ENCODE measurements at places on chromosomes 1 and 21.

GRCh38 chr1:30386156-30386926, 337.0 kb downstream of the MATN1 start:
- no peak for DNase-seq

- DNase-seq = no peak
Observed at GRCh38 chr1:108819878-108820277, 37.0 kb downstream of the AKNAD1 start.

DNA sequence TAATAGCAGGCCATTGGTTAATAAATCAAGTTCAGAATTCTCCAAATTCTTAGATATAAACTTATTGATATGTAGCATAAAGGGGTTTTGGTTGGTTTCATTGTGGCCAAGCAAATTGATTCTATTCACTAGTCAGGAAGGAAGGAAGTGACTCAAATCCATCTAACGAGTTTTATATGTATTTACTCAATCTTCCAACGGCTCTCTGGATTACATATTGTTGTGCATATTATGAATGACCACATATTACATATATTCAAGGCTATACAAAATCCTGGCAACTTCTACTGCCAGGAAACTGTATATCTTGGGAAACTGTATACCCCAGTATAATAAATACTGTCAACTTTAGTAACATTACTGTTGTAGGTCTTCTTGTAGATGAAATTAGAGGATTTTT, 20.1 kb upstream of the PDE4B start:
- no peak for DNase-seq

- no peak for DNase-seq
Observed at GRCh38 chr1:56758794-56759193, 60.4 kb downstream of the FYB2 start.

DNA sequence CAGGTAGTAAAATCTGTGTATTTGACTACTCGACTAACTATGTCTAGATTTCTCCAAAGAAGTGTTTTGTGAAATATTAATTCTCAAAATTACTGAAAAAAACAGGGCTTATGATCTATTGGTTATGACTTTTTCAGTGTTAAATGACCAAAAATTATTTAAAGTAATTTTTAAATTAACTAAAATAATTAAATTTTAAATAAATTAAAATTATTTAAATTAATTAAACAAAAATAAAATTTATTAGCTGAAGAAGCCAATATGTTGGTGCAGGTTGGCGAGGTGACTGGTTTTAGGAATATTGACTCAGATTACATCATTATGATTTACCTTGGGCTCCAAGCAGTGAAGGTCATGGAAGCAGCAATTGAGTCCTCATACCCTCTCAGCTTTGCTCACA, 483.2 kb downstream of the PTPRC start:
- DNase-seq = no peak

DNA sequence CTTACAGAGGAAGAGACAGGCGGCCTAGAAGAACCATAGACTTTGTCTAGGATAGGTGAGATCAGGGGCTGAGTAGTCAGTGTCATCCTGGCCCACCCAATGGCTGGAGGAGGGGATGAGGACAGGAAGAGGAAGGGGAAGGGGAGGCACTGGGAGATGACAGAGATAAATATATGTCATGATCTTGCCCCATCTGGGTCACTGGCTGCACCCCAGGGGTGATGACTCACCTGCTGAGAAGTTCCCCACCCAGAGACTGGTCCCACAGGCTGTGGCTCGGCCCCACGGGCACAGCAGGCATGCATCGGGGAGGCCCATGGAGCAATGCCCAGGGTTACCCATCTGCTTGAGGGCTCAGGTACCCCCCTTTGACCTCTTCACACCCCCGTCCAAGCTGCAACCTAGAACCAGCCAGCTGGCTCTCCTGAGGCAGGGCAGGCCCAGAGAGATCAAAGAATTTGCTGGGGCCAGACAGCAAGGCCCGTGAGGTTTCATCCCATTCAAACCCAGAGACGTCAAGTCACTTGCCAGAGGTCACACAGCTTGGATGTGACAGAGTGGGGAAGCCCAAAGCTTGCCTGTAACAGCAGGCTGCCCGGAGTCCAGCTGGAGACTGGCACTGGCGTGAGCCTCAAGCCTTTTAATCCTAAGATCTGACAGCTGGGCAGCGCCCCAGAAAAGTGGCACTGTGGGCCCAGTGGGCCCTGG, 34.7 kb upstream of the CASZ1 start:
- DNase-seq = peak; percentile 48

- no peak for DNase-seq
Observed at GRCh38 chr1:221366495-221367110, 375.3 kb downstream of the DUSP10 start.

DNA sequence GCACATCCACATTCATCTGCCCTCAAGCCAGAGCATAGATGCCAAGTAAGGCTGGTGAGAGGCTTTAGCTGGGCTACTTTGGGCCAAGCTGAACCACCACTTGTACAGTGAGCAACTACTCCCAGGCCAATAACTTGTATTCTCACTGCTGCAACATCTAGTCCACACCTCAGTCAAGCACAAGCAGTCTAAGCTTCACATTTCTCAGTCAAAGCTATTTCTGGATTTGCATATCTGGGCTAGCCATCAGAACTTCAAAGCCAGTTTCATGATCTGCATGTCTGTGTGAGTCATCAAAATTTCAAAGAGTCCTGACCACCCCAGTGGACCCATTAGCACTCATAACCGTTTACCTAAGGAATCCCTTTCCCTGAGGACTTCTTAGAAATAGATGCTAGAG, 77.7 kb upstream of the DIRAS3 start:
- DNase-seq = no peak

GRCh38 chr1:111775966-111776365, 20.3 kb downstream of the DDX20 start:
- DNase-seq = no peak

DNA sequence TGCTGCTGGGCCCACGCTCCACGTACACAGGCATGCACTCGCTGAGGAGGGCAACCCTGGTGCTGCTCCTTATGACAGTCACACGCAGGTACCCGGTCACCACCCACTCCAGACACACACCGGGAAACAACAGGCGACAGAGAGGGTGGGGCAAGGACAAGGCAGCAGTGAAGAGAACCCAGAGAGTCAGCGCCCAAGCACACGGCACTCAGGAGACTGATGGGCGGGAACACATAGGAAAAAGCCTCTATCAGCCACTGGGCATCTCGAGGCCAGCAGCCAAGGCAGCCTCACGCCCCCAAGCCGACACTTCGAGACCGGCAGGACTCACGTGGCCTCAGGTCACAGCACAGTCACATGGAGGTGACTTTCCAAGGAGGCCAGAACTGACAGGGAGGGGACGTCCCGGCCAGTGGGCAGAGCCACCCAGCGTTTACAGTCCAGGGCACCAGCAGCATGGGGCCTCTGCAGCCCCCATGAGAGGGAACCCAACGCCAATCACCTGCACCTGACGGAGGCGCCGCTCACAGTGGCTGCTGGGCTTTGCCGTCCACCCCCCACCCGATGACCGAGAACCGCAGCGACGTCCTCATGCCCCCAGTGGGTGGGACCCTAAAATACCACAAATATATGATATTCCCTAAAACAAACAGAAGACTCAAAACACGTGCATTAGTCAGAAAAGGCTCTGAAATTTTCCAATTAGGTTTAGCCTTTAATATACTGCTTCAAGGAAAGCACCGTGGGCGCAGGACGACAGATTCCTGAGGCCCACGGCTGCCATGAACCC, 19.7 kb downstream of the PTTG1IP start:
- DNase-seq = no peak

- DNase-seq = peak; percentile 18
Observed at GRCh38 chr21:32007456-32007855, 134.6 kb downstream of the HUNK start.

DNA sequence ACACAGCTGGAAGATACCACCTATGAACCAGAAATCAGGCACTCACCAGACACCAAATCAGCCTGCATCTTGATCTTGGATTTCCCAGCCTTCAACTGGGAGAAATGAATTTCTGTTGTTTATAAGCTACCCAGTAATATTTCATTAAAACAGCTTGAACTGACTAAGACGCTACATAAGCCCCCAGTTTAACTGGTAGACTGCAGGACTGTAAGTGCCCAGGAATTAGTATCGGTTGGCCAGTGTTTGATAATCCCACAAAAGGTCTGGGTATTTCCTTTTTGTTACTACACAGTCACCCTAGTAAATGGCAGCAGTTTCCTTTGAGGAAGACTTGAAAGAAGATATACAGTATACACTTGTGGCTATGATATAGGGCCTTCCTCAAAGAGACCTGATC, 7.3 kb upstream of the SLC35D1 start:
- no peak for DNase-seq

DNA sequence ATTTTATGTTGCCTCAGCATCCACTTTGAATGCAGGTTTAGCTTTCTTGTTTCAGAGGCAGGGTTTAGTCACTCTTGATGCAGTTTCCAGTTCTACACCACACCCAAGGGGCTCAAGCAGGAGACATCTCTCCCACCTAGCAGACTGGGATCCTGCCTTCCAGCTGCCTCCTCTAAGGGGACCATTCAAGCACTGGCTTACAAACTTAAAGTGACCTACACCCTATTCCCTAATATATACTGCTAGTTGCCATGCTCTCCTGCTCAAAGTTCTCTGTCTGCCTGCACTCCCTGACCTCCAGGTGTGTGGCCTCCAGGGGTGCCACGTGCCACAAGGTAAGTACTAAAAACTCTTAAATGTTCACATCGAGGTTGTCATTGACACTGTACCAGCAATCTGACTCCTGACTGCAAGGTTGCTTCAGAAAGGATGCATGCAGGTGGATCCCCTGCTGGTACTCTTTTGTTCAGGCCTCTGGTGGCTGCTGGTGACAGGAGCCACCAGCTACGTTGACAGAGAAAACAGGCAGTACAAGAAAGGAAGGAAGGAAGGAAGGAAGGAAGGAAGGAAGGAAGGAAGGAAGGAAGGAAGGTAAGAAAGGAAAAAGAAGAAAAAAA, 185.9 kb downstream of the COQ8A start:
- no peak for DNase-seq

- no peak for DNase-seq
Observed at GRCh38 chr1:11283151-11283550, 10.2 kb downstream of the UBIAD1 start.

DNA sequence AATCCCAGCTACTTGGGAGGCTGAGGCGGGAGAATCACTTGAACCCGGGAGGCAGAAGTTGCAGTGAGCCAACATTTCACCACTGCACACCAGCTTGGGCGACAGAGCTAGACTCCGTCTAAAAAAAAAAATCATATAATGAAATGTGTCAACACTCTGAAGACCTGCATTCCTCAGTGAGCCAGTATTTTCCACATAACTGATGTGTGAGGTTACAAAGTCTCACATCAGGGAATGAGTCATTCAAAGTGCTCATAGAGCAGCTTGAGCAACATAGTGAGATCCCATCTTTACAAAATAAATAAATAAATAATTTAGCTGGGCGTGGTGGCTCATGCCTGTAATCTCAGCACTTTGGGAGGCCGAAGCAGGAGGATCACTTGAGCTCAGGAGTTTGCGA, 65.5 kb downstream of the CASZ1 start:
- peak; percentile 75 for DNase-seq

- DNase-seq = no peak
Observed at GRCh38 chr1:35261412-35262120, 6.9 kb upstream of the ZMYM4 start.

- no peak for DNase-seq
Observed at GRCh38 chr1:173038875-173039554, 11.7 kb downstream of the TNFSF18 start.

DNA sequence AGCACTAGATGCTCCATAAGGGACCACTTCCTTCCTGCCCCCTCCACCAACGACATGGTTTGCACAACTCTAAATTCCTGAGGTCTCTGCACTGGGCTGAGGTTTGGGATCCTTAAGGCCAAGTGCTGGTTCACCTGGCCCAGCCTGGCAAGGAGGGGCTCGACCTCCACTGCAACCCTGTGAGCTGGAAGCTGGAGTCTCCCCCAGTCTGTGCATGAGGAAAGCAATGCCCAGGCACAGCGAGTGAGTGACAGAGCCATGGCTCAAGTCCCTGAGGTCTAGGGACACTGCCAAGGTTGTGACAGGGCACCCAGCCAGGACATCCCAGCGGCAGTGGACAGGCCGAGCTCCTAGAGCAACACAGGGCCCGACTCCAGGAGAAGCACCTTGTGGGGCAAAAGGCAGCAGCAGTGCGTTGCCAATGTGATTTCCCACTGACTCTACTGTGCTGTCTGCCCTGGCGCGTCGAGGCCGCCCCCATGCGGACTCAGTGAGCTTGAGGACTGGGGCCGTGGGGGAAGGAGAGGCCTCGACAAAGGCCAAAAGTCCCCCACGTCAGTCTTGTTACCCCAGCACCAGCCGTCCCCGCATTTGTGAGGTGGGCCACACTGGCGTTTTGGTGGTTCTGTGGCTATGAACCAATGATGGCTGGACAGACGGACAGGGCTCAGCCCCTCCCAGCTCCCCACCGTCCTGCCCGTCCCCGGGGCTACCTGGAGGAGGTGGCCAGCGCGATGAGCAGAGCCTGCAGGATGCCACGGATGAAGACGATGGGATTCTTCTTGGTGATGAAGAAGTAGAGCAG, 30.0 kb downstream of the PODN start:
- DNase-seq = peak; percentile 19

GRCh38 chr1:172450524-172450885, 6.6 kb upstream of the PIGC start:
- no peak for DNase-seq

DNA sequence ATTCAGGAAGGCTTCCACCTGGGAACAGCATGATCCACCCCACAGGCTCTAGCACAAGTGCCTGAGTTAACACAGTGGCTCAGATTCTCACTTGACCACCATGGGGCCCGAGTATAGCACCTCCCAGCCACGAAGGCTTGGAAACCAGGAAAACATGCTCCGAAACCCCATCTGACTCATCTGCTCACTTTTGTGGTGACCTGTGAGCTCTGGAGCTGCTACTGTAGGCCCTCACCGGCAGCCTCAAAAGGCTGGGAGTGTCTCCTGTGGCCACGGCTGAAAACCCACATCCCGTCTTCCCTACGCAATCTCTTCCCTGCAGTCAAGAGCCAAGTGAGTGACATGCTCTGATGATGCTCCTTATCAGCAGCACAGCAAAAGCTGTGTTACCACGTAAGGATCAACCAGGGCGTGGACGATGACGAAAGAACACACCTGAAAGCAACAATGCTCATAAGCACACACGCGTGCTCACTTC, 81.4 kb downstream of the TGFBR3 start:
- DNase-seq = peak; percentile 83

DNA sequence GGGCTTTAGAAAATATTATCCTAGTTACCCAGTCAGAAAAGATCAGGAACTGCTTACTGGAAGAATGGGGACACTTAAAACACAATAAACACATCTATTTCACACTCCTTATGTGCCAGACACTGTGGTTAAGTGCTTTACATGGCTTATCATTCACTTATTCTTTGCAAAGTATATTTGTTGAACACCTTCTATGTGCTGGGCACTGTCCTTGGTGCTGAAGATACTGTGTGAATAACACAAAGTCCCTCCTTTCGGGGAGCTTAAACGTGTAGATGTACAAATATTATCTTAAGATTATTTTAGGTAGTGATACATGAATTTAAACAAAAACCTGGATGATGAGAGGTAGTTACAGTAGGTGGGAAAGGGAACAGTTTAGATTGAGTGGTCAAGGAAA, 169.3 kb downstream of the ST6GALNAC5 start:
- DNase-seq = peak; percentile 10
